ENCODE measurements at places on chromosomes 5 and 9.

- DNase-seq, result no peak
These were observed 73.6 kb upstream of the HSPA9 start for GRCh38 chr5:138648841-138649240.

GRCh38 chr5:177526191-177526590, 9.4 kb upstream of the DDX41 start:
- no peak for DNase-seq

DNA sequence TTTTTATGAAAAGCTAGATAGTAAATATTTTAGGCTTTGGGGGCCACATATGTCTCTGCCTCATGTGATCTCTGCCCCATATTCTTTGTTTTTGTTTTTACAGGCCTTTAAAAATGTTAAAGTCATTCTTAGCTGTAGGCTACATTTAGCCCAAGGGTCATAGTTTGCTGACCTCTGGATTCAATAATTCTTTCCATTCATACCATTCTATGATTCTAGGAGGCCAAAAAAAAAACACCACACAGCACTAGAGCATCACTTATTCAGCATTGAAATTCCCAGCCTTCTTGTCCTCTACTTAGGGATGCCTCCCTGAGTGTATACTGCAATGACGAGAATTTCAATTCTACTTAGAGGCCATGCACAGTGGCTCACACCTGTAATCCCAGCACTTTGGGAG, 17.0 kb downstream of the PTCD2 start:
- DNase-seq, result no peak

DNA sequence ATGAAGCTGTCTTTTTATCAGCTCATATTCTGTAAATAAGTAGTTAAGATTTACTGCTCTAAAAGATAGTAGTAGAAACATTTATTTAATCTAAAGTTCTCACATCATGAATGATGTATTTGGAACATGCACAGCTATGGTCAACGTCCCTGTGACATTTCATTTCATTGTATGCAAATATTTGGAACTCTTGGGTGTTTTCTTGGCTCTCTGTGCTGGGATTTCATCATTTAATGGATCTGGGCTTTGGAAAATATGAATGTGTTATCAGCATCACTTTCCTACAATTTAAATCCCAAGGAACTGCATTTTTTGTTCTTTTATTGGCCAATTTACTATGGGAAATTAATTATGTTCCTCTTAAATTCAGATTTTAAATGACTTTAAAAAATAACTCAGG, 462.9 kb downstream of the SEMA5A start:
- no peak for DNase-seq

- DNase-seq, result no peak
These were observed 121.8 kb downstream of the SLF1 start for GRCh38 chr5:94740286-94740685.

DNA sequence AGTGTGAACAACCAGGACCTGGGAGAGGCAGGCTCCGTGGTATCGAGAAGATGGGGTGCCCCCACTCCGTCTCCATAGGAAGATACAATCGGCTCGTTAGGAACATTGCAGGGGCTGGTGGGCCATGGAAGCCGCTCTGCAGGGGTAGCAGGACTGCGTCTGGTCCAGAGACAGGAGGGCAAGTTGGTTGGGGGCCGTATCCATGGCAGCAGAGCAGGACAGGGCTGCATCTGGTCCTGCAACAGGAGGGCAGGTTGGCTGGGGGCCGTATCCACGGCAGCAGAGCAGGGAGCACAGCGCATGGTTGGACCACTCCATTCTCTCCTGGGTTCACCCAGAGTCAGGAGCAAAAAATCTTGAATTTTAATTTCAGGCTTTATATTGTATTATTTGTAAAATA, 98.2 kb downstream of the ANKRD33B start:
- no peak for DNase-seq

GRCh38 chr9:134591082-134591571, 50.5 kb upstream of the COL5A1 start:
- DNase-seq, result no peak

- no peak for DNase-seq
These were observed 705.6 kb downstream of the SEMA5A start for GRCh38 chr5:8840237-8840636.

GRCh38 chr9:94909965-94910730, 183.6 kb downstream of the AOPEP start:
- no peak for DNase-seq

DNA sequence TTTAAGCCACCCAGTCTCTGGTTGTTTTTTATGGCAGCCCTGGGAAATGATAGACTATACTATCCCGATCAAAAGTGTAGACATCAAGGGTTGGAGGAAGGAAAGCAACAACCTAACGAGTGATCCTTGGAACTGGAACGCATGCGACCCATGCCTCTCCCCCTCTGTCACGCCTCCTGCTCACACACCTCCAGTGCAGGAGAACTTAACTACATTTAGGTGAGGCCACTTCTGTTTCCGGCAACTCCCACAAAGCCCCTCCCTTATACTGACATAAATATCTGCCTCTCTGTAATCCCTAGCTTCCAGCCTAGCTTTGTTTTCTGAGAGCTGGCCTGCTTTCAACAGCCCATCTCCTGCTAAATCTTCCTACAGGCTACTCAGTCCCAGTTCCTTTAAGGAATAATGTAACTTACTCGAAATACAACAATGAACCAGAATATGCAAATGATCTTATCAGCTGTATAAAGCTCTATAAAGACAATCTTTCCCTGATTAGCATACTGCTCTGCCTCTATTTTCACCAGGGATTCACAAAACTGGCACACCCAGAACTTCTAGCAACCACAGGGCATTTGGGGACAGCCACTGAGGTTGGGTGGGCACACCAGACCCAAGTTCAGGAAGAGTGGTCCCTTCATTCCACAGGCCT, 73.9 kb downstream of the GABBR2 start:
- no peak for DNase-seq

- no peak for DNase-seq
These were observed 96.7 kb upstream of the SMIM23 start for GRCh38 chr5:171688696-171689495.

DNA sequence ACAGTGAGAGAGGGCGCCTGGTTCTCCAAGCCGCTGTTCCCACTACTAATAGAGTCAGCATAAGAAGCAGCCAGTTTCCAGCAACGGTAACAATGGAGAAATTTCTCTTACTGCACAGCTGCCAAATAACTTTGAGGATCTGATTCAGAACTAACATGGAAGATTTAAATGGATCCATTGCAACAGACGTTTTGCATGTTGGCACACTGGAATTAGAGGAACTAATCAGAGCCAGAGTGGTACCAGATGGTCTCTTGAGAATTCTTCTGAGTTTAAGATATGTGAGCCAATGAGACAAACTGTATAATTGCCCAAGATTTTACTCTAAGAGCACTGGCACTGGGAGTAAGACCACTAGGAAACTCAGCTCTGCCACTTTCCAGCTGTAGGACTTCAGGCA, 186.5 kb downstream of the EFNA5 start:
- DNase-seq, result no peak

GRCh38 chr9:11023201-11023600, 410.4 kb upstream of the PTPRD start:
- DNase-seq, result no peak

GRCh38 chr5:107118184-107119019, 552.3 kb downstream of the EFNA5 start:
- DNase-seq, result no peak

- DNase-seq, result no peak
These were observed 336.7 kb downstream of the FAM170A start for GRCh38 chr5:119966028-119966427.

GRCh38 chr9:10005206-10005605, 607.6 kb downstream of the PTPRD start:
- DNase-seq, result no peak

DNA sequence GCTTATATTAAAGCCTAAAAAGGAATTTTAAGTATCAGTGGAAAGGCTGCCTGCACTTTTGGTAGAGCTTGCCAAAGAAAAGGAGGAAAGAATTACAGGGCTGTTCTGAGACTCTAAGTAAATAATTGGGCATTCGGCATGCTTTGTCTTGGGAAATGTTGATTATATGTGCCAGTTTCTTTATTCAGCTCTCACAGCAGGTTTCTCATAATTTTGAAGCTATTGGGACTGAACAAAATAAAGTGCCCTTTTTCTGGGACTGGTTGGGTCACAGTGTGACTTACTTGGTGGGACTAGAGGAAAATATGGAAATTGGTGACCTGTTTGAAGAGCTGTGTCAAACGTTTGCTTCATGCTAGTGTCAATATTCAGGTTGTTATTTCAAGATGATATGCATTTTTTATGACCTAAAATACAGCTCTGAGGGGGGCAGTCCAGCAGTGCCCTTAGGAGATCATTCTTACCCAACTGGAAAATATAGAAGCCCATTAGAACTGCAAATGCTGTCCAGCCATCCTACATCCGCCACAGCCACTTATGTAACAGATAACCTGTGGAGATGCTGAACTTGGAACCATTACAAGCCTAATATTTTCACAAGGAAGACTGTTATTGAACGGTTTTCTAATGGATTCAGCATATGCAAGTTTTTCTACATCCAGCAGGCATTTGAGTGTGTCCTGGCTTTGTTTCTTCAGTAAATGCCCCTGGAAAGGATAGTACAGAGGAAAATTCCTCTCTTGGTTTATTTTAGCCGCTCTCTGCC, 122.4 kb downstream of the SNCAIP start:
- no peak for DNase-seq

- no peak for DNase-seq
These were observed 108.1 kb upstream of the FBXL7 start for GRCh38 chr5:15391704-15392397.

DNA sequence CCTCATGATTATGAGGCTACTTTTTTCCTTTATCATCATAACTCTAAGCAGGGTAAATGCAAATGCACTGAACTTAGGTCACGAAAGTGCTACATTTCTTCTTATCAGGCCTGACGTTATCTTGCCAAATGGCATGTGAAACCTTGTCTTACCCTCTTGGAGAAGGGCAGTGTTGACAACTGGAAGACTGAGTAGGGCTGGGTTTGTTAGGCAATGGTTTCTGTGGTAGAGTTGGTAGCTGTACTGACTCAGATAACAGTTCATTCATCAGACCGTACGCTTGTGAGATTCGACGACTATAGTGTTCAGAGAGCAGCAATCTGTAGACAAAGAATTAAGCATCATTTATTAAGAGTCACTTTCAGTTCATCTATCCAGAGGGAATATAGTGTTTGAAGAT, 127.7 kb downstream of the CPLANE1 start:
- no peak for DNase-seq

DNA sequence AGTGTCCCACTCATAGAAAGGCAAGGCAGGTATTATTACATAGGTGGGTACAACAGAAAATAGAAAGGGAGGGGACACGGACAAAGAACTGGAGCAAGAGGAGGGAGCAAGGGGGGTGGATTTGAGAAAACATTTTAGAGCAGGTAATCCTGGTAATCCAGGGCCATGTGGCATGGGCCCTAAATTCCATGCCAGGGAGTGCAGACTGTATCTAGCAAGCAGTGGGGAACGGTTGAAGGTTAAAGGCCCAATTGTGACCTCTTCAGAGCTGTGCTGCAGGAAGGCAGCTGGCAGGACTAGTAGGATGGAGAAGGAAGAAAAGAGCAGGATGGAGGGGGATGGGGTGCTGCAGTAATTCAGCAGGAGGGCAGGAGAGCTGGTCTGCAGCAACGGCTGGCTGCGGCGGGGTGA, 75.2 kb downstream of the PDE6A start:
- DNase-seq, result no peak

DNA sequence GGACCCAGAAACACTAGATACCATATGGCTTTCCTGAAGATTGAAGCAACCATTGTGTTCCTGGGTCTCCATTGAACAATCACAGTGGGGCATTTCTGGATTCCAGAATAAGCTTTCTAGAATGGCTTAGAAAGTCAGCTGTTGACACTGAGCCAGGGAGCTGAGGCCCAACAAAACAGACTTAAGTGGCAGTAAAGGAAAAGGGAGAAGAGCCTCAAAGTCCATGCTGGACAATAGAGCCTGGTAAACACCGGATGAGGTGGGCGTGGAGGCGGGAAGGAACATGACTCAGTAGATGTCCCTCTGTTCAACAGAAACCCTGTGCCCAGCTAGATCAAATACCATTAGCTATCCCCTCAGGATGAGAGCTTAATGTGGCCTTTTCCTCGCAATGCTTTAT, 14.8 kb downstream of the SPARC start:
- DNase-seq, result no peak

GRCh38 chr9:10706788-10707187, 94.0 kb upstream of the PTPRD start:
- no peak for DNase-seq

GRCh38 chr5:32319392-32319791, 6.7 kb upstream of the MTMR12 start:
- DNase-seq, result no peak

DNA sequence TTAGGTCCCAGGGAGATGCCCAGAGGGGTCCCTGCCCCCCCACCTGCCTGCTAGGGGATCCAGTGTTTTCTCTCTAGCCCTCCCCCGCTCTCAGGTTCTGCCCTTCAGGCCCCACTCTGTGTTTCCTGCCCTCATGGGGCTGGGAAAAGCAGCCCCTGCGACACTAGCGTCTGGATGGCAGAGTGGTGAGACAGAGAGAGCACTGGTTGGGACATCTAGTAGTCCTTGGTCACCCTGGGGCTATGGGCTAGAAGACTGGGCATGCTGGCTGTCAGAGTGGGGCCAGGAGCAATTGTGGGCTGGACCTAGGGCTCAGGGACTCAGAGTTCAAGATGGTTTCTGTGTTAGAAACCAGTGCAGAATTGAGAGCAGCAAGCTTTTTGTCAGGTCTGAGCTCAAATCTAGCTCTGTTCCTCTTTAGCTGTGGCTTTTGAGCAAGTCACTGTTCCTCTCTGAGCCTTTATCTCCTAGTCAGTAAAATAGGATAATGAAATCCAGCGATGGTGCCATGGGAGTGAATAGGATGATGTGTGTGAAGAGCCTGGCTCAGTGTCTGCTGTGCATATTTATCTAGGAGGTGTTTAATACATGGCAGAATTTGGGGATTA, 39.0 kb downstream of the RGS3 start:
- DNase-seq, result no peak

DNA sequence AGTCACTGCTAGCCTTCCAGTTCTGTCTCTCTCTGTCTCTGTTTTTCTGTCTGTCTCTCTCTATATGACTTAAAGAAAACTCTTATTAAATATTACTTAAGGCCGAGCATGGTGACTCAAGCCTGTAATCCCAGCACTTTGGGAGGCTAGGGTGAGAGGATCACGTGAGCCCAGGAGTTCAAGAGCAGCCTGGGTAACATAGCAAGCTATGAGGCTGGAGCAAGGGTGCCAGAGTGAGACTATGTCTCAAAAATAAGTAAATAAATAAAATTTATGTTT, 1.7 kb upstream of the GBGT1 start:
- DNase-seq, result no peak

DNA sequence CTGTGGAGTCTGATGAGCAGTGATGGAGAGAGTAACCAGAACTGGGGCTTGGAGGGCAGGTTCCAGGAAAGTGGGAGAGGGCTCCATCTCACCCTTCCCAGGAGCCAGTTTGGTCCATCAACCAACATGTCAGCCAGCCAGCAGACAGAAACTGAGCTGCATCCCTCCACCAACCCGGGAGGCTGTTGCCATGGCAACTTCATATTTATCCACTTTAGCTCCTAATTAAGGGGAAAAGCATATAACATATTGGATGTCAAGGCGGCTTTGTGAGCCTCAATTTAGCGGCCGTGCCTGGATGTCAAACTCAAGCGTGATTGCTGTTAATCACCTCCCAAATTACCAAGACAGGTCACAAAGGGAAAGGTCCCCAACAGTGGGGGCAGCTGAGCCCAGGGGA, 81.5 kb upstream of the ARAP3 start:
- no peak for DNase-seq

- DNase-seq, result peak; percentile 21
These were observed 583.4 kb downstream of the ACTL7B start for GRCh38 chr9:108272349-108272899.

GRCh38 chr5:180683220-180683922, 34.0 kb upstream of the FLT4 start:
- DNase-seq, result no peak

GRCh38 chr5:151234476-151235238, 10.8 kb upstream of the CCDC69 start:
- no peak for DNase-seq
